Muscle of back (tissue), 13 donors: ENCODE measurements at places on chromosomes 7 and 10. TPM values are rescaled to one million over a fixed set of nuclear protein-coding genes. Genes with fewer than 3 reads are reported as not detected.

GRCh38 chr7:119888251-119888650 lies 384.7 kb upstream of the KCND2 start:
- no peak for DNase-seq

GRCh38 chr7:44277851-44278250 lies 47.5 kb downstream of the CAMK2B start:
- no peak for DNase-seq

- no peak for DNase-seq
Measured at GRCh38 chr10:117239721-117240620, 943 bp upstream of the SLC18A2 start.

GRCh38 chr7:37683246-37684120 lies at the start of gene GPR141:
GPR141 (plus strand) TSS chr7:37683766; CDS start chr7:37740394, 56,628 bp downstream.
- no peak for DNase-seq

- DNase-seq: no peak
Measured at GRCh38 chr7:27897001-27897400, 157.0 kb downstream of the TAX1BP1 start.

DNA sequence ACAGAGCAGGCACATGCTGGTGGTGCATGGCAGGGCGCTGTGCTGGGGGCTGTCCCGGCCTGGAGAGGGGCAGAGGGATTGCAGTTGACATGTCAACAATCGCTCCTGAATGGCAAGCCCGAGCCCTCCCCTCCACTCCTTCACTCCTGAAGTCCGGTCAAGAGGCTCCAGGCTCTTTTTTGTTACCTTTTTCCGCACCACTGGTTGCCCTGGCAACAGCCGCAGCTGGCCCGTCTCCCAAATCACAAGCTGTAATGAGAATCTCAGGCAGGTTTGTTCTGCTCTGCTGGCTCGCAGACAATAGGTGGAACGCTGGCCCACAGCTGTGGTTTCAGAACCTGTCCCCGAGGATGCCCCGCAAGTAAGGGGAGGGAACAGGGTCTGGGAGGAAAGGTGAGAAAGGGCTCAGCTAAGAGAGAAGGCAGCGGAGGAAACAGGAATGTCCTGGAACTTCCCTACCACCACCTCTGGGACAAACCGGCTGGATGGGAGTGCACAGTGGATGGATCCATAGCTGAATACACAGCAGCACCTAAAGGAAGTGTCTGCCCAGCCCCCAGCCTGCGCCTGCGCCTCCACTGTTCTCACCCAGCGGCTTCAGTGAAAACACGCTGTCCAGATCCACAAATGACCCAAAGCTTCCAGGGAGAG lies 58.9 kb downstream of the CALML3 start:
- DNase-seq: peak; percentile 70

HERPUD2 gene
- polyA plus RNA-seq: 32.7 TPM

PRTFDC1 gene
- polyA plus RNA-seq: 14.3 TPM

OR2A42 gene
- polyA plus RNA-seq: 0.31 TPM

PIK3AP1 gene
- 3.4 TPM for polyA plus RNA-seq

TEX36 gene
- polyA plus RNA-seq: not detected
